Foreskin melanocyte (primary cell): ENCODE measurements at places on chromosomes 5 and 9.

DNA sequence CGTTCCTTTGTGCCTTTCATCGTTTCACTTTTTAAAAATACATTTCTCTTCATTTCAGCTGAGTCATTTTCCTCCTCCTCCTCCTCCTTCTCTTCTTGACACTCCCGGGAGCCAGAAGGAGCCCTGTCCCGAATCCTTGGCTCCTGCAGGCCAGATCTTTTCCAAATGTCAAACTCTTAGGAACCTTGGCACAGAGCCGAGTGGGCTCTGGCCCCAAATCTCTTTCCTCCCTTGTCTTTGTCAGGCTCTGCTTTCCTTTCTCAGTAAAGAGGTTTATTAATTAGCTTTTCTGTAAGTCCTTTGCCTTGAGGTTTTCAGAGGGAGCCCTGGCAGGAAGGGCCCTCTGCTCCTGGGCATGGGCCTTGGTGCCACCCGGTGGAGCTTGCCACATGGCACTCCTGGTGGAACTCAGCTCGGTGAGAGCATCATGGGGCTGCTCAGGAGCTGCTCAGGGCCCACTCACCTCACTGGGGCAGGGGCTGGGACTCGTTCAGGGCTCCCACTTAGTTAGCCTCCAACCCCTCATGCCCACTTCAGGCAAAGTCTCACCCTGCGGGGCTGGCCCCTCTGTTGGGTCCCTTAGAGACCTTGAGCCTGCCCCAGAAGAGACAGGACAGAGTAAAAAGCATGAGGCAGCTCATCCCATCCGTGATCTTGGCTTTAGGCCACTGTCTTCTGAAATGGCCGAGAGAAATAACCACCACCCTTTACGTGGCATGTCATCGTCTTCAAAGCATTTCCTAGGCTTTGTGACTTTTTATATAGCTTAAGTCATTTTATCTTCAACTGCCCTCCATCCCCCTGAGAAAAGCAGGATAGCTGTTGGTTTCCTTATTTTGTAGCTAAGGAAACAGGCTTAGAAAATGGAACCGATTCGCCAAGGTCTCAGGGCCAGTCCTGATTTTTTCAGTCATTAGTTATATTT is 17.1 kb downstream of the STC2 start:
- no peak for DNase-seq

DNA sequence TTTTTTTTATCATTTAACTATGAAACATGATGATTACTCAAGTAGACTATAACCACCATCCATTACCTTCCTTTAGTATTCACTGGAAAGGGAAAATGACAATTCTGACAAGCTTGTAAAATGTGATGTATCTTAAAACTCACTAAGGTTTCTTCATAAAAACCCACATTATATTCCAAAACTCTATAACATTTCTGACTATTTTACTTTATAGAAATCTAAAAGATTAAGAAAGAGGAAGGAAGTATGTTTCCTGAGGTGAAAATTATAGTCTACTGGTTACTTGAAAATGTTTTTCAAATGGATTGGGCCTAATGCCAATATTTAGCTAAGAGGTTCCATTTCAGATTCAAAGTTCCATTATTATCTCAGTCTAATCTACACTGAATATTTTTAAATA is 1982.2 kb upstream of the C9orf72 start:
- no peak for DNase-seq

DNA sequence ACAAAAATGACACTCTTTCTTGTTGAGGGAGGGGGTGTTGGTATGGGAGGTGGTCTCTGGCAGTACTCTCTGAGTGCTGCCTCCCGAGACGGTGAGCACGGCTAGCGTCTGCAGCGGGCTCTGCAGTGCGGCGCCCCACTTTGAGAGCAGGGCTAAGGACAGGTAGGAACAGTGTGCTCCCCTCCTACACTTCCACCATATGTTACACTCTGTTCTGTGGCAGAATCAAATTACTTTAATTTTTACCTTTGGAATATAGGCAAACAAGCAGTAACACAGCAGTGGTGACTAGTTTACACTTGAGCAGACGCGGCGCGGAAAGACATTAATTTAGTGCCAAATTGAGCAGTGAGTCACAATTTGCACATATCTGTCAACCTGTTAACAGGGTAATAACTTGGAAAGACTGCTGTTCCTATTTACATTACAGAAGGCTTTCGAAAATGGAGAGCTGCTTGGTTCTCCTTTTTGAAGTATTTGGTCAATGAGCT is 136.3 kb downstream of the MED27 start:
- DNase-seq, result no peak

DNA sequence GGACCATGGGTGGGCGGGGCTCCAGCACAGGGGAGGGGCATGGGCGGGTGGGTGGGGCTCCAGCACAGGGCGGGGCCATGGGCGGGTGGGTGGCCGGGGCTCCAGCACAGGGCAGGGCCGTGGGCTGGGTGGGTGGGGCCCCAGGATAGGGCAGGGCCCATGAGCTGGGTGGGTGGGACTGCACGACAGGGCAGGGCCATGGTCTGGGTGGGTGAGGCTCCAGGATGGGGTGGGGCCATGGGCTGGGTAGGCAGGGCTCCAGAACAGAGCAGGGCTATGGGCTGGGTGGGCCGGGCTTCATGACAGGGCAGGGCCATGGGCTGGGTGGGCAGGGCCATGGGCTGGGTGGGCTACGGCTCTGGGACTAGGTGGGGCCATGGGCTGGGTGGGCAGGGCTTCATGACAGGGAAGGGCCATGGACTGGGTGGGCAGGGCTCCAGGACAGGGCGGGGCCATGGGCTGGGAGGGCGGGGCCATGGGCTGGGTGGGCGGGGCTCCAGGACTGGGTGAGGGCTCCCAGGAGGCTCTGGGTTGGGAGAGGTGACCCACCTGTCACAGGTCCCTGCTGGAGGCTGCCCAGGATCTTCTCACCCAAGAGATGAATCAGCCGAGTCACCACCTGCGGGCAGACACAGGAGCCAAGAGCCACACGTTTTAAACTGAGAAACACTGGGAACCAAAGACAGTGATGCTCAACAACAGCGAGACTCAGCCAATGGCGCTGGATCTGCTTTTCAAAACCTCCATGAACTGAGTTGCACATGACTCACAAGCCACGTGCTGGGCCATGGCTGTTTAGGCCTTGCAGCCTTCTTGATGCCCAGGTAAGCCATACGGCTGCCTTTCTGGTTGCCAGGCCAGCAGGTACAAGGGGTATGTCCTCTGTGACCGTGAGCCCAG is 33.6 kb upstream of the NSMF start:
- no peak for DNase-seq

GRCh38 chr9:98218562-98219363 is 26.3 kb upstream of the CORO2A start:
- DNase-seq, result no peak

- DNase-seq, result no peak
Measured at GRCh38 chr5:62560786-62561185, 17.8 kb upstream of the LRRC70 start.

DNA sequence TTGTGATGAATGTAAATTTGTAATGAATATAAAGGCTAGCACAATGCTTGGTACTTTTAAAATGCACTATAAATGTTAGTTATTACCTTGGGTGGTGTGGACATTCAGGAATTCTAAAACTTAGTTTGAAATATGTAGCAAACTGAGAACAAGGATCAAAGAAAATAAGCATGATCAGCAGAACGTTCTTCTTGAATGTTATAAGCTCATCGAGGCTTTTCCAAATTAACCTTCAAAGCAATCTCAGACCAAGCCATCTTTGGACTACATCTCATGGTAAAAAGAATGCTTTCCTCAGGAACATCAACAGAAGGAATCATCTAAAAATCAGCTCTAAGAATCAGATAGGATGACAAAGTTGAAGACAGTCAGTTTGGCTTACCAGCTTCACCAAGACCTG is 146.3 kb downstream of the SLIT3 start:
- no peak for DNase-seq

- no peak for DNase-seq
Measured at GRCh38 chr5:180086816-180087399, 15.3 kb upstream of the RNF130 start.

- DNase-seq, result peak; percentile 41
Measured at GRCh38 chr5:138610415-138610917, 35.3 kb upstream of the HSPA9 start.

- no peak for DNase-seq
Measured at GRCh38 chr5:124736805-124737188, 9.6 kb downstream of the ZNF608 start.

DNA sequence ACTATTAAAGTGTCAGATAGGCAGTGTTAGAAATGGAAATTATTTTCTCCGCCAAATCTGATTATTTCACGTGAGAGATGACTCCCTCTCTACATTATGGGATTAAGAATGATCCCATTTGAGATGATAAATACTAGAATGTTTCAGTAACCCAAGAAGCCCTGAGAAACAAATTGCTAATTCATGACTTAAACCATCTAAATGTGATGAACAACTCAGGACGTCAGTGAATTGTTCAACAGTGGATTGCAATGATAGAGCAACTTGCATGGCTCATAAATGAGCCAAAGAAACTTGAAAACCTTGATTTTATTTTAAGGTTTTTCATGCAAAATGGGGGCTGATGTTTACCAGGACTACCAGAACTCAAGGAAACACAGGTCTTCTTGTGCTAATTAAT is 350.5 kb upstream of the WWC1 start:
- DNase-seq, result no peak

GRCh38 chr5:54803471-54804011 is 181.9 kb downstream of the ESM1 start:
- no peak for DNase-seq

GRCh38 chr9:21465859-21466518 is 16.1 kb downstream of the IFNE start:
- peak; percentile 55 for DNase-seq

DNA sequence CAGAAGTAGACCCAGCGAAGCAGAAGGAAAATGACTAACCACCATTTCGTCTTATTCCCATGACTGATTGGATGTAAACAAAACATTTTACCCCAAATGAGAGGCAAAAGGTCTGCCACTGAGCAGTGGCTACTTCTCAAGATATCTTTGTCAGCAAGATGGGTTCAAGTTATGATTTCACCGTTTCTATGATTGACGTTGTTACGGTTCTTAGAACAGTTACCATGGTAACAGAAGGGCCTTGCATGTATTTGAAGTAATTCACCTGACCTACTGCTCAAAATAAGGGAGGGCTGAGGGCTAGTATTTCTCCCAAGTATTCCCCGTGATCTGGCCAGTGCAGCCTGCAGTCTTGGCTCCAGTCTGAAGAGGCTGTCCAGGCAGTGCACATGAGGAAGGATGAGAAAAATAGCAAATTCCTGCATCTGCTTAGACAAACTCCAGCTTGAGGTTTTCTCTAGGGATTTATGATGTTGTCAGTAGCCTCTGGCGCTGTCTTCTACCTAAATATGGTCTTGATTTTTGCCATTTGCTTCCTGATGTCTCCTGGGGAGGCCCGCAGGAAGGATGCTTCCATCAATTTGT is 372.7 kb downstream of the TMEM38B start:
- DNase-seq, result no peak

- no peak for DNase-seq
Measured at GRCh38 chr5:65326922-65327321, 154.8 kb downstream of the ADAMTS6 start.

DNA sequence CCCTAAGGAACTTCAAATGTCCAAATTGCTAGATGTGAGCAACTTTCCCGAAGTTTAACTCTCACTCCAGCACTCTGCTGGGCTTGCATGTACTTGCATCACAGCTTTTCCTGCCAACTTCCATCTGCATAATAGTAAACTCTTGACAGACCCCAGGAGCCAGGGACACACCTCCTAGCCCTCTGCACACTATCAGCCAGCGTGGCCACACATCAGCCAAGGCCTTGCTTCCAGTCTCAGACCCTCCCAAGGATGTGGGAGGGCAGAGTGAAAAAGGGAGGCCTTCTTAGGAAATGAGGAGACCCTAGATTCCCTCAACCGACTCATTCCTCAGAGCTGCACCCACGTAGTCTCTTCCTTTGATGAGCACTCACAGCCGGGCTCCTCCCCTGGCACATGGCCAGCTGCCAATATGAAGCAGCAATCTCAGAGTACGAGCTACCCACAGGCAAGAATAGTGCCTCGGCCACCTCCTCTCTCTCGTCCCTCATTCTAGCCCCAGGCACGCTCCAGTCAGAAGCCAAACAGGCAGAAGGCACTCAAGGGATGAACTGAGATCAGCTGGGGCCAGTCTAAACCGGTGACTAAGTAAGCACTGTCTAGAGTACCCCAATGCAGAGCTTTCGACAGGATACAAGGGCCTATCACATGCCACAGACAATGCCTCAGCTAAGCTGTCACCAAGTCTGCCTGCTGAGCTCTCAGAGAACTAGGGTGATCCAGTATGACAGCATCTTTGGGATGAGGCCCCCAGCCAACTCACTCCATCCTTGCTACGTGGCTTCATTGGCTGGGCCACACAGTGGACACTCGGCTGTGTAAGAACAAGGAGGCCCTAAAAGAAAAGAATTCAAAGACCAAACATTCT is 2.3 kb downstream of the P4HA2 start:
- DNase-seq, result peak; percentile 56

- DNase-seq, result no peak
Measured at GRCh38 chr5:13019729-13020128, 924.8 kb downstream of the DNAH5 start.

DNA sequence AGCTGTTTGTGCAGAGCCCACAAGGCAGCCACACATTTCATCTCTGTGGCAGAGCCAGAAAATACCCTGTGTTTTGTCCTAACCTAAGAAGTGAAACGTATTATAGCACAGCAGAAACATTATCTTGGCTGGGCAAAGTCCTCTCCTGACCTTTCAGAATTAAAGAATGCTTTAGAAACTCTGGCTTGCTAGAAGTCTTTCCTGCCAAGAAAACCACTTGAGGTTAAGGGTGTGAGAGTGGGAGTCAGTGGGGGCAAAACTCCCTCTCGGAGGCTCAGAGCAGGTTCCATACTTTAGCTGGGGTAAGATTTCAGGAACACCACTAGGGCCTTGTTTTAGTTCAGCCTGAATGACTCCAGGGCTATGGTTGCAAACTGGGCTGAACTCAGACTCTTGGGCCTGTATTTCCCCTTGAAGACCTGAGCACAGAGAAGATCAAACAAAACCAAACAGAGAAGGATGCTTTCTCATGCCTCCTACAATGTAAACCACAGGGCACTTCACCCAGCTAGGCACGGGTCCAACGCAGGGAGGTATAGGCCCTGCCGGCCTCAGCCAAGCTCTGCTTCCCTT is 48.0 kb downstream of the ZNF366 start:
- DNase-seq, result no peak

GRCh38 chr5:12246036-12246435 is 341.8 kb upstream of the CTNND2 start:
- no peak for DNase-seq

- no peak for DNase-seq
Measured at GRCh38 chr9:30348904-30349303, 2035.5 kb upstream of the ACO1 start.

DNA sequence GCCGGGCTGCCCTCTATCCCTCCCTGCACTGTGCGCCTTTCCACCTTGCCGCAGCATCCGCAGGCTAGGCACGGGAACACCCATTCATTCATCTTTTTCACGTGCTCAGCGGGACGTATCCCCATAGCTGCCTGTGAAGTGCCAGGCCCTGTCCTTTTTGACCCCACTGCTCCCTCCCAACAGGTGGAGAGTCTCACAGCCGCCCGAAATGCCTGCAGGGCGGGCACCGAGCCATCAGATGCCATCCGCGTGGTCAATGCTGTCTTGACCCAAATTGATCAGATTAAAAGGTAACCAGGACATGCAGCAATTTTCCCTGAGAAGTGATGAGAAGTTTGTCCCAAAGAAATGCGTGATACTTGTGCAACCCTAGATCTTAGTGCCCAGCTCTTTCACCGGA is 15.5 kb downstream of the TRIP13 start:
- DNase-seq, result no peak

GRCh38 chr5:14959399-14960119 is 88.0 kb upstream of the ANKH start:
- DNase-seq, result no peak

- DNase-seq, result no peak
Measured at GRCh38 chr5:90561766-90562165, 3.2 kb downstream of the ADGRV1 start.
